ENCODE measurements at places on chromosomes 3 and 15.

GRCh38 chr3:128187495-128187894, 34.2 kb downstream of the EEFSEC start:
- no peak for DNase-seq

- no peak for DNase-seq
Observed at GRCh38 chr3:174438501-174439145, 420.5 kb upstream of the NAALADL2 start.

GRCh38 chr3:43736558-43737440, 46.1 kb downstream of the ABHD5 start:
- DNase-seq, result no peak

DNA sequence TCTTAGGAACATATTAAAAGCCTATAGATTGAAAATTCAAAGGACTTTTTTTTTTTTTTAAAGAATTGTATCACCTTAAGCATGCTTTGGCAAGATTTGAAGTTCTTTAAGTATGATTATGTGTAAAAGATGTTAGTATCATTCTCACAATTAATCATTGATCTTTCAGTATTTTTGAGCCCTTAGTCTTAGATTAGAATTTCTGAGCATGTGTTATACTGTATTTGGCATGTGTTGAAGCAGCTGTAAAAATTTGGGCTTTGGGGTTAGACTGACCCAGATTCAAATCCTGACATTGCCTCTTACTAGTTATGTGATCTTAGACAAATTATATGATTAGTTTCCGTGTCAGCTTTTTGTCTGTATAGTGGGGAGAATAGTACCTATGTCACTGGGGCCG, 6.3 kb downstream of the OXSR1 start:
- DNase-seq, result no peak

DNA sequence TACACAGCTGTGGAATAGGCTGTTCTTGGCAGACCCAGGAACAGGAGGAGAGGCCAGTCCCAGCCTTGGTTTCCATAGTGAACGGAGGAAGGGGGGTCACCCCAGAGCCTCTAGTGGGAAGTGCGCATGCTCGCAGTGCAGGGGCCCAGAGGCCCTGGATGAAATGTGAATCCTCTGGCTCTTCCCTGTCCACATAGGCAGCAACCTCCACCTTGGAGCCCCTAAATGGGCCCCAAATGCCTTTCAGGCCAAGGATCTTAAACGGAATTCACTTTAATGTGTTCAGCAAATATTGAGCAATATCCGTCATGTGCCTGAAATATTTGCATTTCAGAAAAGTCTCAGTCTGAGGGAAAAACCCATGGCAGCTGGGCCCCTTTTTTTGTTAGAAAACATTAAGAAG, 3.3 kb upstream of the NDN start:
- peak; percentile 45 for DNase-seq

GRCh38 chr3:52798978-52799476, 4.4 kb downstream of the ITIH3 start:
- peak; percentile 87 for DNase-seq

- no peak for DNase-seq
Observed at GRCh38 chr3:16599694-16600093, 5.5 kb downstream of the DAZL start.

DNA sequence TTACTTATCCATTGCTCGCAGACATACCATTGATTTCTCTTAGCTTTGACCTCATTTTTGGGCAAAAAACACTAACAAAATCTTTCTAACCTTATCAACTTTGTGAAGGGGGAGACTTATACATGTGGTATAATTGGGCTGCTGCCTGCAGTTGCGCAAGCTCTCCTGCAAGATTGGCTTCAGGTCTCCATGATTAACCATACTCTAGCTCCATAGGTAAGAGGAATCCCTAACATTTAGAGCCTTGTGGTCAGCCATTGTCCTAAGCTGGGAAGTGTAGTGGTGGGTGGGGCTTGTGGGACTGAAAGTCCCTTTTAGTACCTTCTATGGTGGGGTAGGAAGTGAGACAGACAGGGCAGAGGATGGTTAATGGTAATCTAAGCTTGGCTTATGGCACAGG, 179.6 kb upstream of the THRB start:
- DNase-seq, result no peak

DNA sequence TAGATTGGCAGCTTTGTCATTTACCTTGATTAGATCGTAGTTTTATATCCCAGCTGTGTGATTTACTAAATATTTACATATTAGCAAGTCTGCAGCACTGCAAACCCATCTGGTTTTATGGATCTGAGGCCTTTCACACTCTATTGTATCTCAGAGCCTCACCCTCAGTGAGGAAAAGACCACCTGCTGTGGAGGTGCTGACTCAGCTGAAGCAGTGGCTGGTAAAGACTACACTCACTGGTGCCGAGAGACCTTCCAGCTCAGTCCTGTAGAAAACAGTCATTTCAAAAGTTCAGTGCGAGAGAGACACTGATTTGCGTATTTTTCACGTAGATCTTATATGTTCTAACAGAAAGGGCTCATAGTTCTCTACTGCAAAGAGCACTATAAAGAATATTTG, 307.8 kb upstream of the TPM1 start:
- DNase-seq, result no peak

DNA sequence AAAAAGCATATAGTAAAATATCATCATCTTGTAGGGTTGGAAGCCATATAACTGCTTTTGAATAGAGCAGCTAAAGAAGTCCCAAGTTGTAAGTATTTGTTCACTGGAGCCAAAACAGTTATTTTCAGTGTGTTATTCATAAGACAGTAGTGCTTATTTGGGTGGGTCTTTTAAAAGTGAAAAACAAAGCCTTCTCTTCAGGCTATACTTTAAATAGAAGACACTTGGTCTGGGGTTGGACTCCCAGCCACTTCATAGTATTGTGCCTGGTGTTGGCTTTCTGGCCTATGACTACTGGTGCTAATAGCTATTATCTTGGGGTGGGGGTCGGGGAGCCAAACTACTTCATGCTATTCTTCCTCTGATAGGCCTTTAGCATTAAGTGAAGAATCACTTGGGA, 135.2 kb downstream of the SLC25A26 start:
- DNase-seq, result no peak

DNA sequence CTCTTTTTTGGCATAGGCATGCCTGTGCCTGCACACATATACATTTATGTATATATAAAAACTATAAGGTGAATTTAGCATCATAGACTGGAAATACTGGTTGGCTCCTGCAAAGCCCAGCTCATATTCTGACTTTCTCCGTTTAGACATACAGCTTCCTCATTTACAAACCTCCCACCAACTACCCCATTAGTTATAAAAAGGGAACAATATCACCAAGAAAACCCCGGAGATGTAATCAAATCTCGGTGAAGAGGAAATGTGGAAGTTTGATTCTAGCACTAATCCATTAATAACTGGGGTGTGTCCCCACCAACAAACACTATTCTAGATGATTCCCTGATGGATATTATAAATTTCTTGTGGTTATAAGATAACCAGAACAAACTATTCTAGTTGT, 517.7 kb upstream of the TBL1XR1 start:
- DNase-seq, result no peak

DNA sequence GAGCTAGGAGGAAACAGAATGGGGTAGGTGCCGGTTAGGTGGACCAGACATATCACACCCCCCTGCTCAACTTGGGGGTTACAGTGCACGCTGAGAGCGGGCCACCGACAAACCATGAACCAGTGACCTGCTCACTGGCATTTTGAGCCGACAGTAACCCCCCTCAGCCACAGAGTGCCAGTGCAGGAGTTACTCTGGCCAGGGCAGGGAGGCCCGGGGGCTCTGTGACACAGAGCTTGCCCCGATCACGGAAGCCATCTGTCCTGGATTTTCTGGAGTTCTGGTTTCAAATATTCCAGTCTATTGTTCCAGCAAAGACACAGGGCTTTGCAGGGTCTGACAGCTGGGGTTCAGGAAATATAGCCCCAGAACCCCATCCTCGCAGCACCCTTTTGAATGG, 225.2 kb downstream of the VPS13C start:
- no peak for DNase-seq

DNA sequence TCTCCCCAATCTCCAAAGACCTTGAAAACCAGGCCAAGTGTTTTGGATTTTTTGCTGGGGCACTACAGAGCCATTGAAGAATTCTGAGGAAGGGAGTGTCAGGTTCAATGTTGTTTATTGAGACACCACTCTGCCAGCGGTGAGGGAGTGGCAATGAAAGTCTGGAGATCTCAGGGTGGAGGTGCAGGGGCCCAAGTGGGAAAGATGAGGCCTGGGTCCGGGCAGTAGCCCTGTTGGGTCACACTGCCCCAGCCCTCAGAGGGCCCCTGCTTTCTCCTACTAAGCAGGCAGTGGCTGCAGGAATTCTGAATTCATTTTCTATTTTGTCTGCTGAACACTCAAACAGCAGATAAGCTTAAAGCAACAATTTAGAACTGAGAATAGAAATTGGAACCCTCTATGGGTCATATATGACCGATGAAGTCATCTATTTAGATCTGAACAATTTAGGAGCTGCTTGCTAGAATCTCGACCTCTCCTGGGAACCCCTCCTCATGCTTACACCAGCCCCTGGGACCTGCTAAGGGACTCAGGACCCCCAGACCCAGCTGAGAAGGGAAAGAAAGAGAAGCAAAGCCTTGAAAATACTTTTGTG, 17.9 kb downstream of the HRH1 start:
- no peak for DNase-seq

DNA sequence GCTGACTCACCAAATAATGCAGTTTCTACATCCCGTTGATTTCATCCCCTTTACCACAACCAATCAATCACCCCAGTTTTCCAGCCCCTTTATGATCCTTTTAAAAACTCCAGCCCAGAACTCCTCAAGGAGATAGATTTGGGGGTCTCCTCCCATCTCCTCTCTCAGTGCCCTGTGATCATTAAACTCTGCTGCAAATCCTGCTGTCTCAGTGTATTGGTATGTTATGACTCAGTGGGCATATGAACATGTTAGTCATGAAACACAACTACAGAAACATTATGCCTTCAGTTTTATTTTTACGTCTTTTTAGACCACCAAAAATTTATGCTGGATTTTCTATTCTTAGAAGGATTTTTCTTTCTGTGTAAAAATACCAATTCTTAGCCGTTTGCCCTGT, 213.7 kb downstream of the DIPK2A start:
- DNase-seq, result no peak

DNA sequence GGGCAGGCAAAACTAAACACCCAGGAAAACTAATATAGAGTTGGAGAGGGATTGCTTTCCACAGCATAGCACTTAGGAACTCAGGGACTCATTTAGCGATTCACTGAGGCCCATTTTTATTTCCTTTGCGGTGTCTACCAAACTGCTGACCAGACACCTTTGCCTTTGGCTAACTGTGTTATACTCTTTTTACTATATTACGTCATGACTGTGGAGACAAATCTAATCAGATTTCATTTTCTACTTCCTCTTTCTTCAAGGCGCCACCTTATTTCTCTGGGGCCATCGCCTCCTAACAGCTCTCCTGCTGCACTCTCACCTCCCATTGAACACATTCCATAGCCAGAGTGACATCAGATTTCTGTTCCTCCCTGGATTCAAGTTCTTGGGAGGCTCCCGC, 215.7 kb upstream of the WNT5A start:
- no peak for DNase-seq

GRCh38 chr15:29631076-29632070, 190.9 kb downstream of the TJP1 start:
- no peak for DNase-seq

- no peak for DNase-seq
Observed at GRCh38 chr3:96192966-96193550, 621.3 kb upstream of the EPHA6 start.

GRCh38 chr3:139715743-139716360, 38.1 kb upstream of the NMNAT3 start:
- no peak for DNase-seq

GRCh38 chr3:45940004-45940780, 3.1 kb upstream of the CXCR6 start:
- DNase-seq, result no peak

DNA sequence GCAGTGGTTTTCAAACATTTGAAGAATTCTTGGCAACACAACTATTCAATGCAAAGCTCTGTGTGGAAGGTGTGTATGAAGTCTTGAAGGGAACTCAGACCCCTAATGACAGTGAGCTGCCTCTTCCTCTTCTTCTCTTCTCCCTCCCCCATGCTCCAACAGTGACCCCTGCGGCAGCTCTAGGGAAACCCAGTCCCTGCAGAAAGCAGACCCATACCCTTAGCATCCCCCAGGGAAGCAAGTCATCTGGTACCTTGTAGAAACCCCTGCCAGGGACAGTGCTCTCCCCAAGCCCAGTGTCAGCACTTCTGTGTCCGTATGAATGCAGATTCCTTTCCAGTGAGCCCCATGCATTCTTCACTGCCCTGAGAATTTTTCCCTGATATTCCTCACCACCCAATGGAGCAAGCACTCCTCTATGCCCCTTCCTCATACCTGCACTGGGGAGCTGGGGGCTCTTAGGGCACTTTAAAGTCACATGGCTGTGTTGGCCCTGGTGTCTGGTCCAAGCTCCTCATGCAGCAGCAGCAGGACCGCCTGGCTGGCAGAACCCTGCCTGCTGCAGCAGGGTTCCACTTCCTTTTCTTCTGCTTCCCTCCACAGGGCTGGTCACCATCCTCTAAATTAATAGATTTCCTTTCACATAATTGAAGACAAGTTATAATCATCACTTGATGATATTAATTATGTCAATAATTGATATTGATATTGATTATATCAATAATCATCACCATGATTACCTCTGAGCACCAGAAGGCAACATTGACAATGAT, 442.5 kb downstream of the EPHB1 start:
- peak; percentile 49 for DNase-seq

- DNase-seq, result no peak
Observed at GRCh38 chr3:170953229-170953628, 44.8 kb upstream of the EIF5A2 start.

DNA sequence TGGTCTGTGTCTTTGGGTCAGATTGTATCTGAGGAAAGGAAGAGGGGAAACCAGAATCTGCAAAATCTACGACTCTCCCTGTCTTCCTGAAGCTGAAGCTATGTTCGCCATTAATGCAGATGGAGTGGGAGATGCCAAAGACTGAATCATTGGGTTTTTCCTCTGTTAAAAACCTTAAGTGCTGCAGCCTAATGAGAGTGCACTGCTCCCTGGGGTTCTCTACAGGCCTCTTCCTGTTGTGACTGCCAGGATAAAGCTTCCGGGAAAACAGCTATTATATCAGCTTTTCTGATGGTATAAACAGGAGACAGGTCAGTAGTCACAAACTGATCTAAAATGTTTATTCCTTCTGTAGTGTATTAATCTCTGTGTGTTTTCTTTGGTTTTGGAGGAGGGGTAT, 24.0 kb downstream of the RMDN3 start:
- no peak for DNase-seq

GRCh38 chr3:42790714-42791229, 13.5 kb downstream of the HIGD1A start:
- no peak for DNase-seq

DNA sequence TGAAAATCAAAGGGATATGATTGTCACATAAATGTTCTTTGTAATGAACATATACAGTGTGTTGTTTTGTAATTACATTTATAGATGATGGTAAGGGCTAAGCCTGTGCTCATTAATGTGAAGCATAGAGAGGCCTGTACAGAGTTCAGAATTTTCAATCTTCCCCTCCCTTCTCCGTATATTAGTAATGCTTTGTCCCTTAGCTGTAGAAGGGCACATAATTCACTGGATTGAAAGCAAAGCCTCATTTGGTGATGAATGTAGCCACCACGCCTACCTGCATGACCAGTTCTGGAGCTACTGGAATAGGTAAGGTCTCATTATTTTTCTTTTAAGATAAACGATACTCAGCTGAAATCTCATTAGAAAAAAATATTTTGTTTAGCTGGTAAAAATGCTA, 130.2 kb downstream of the CDIN1 start:
- no peak for DNase-seq

GRCh38 chr15:43095708-43096347, 10.0 kb downstream of the UBR1 start:
- no peak for DNase-seq
